Kidney (tissue), 22 donors: ENCODE measurements at places on chromosomes 13 and 19. TPM values are rescaled to one million over a fixed set of nuclear protein-coding genes. Genes with fewer than 3 reads are reported as not detected.

- DNase-seq = no peak
Observed at GRCh38 chr19:46482631-46483030, 11.3 kb upstream of the PNMA8A start.

DNA sequence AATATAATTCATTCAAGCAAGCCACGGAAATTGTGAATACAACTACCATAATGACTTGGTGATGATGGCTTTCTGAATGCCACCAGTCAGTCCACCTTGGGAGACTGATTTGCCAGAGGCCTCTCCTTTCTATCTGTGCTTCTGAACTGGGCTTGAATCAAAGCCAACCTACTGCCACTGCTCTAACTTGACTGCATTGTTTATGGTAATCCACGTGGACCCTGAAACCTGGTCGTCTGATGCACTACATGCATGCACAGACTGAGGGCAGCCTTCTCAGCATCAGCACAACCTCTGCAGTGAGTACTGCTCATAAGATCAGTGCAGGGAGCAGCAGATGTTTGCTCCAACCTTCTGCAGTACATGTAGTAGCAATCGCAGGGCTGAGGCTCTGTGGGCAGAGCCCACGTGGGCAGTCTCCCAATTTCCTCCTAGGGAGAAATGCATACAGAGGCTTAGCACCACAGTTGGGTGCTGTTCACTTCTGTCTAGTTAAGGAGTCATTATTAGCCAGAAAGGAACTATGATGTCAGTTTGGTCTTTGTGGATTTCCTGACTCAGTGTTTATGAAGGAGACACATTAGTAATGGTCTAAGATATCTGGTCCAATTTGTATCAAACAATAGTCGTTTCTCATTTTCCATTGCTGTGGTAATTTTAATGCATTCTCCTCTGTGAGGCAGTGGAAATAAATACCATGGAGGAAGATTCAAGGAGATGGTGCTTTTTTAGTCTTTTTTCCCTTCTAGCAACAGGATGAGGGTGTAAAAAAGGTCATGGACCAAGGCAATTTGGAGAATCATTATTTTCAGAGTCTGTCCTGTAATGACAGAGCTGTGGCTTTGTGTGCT lies 82.5 kb downstream of the AKAP11 start:
- DNase-seq = peak; percentile 23

GRCh38 chr19:17467471-17468301 lies 2.6 kb upstream of the SLC27A1 start:
- DNase-seq = no peak

GRCh38 chr19:29876414-29876813 lies 64.6 kb downstream of the CCNE1 start:
- DNase-seq = no peak

SIGLEC14 gene
- 0.26 TPM for polyA plus RNA-seq

DNA sequence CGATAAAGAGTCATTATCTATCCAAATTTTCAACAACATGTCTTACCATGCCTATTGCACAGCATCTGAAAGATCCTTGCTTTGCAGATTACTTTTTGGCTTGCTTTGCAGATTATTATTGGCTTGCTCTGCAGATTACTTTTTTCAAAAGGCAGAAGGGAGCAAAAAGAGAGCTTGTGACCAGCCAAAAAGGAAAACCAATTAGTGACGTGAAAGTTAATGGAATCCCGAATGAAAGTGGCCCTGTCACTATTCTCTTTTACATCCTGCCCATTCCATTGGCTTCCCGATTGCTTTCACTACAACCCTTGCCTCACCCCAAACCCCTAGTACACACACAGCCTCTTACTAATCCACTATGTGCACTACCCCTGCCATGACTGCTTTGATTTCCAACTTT lies 81.3 kb downstream of the LHFPL6 start:
- DNase-seq = no peak

- no peak for DNase-seq
Observed at GRCh38 chr19:6800991-6801484, 28.5 kb downstream of the VAV1 start.

TTYH1 gene
- 1.9 TPM for polyA plus RNA-seq

GRCh38 chr19:44644402-44645016 lies 799 bp downstream of the PVR start:
- peak; percentile 72 for DNase-seq

DNA sequence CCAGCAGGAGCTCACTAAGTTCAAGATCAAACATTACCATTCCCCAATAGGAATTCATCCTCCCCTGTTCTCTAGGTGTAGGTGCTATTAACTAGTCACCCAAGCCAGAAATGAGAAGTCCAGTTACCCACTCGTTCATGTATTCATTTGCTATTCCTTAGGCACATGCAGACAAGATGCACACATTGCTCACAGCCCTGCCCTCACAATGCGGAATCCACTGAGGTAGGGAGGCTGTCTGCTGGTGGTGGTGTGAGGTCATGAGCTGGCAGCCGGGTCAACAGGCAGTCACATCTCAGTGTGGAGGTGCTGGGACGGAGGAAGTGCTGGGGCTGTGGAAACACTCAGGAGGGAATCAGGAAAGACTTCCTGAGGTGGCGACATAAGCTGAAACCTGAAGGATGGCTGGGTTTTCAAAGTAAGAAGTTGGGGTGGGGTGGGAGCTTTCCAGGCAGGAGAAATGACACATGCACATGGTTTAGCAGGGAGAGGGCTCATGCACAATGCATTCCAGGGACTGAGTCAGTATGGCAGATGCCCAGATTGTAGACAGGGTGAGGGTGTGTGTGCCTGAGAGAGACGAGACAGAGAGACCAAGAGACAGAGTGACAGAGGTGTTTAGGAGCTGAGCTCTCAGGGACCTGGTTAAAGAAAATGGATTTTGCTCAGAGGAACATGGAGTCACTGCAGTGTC lies 117.6 kb downstream of the USP12 start:
- DNase-seq = no peak

GRCh38 chr19:40803857-40804782 lies 5.1 kb downstream of the EGLN2 start:
- DNase-seq = peak; percentile 35

DNA sequence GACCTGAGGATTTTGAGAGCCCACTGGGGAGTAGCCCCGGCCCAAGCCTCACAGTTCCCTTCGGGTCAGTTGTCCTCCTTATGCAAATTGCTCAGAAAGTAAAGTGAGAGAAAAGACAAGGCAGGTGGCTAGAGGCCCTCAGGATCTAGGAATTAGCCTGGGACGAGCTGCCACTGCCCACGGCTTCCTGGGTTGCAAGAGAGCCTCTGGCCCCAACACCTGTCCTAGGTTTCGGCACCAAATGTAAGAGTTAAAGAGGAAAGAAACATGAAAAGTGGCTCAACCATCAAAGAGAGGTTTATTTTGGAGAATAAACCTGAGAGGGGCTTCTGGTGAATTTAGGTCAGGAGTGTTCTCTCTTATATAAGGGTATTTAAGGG lies 25.6 kb downstream of the TMEM255B start:
- no peak for DNase-seq

DNA sequence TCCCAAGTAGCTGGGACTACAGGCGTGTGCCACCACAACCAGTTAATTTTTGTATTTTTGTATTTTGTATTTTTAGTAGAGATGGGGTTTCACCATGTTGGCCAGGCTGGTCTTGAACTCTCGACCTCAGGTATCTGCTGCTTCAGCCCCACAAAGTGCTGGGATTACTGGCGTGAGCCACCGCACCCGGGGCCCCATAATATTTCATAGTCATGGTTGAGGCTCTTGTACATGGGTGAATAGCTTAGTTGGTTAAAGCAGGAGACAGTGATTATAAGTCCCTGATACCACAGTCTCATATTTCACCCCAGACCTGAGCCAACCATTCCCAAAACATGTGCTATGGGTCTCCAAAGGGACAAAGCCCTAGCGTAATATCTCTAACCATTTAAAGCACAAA lies 26.1 kb downstream of the MBNL2 start:
- no peak for DNase-seq

DNA sequence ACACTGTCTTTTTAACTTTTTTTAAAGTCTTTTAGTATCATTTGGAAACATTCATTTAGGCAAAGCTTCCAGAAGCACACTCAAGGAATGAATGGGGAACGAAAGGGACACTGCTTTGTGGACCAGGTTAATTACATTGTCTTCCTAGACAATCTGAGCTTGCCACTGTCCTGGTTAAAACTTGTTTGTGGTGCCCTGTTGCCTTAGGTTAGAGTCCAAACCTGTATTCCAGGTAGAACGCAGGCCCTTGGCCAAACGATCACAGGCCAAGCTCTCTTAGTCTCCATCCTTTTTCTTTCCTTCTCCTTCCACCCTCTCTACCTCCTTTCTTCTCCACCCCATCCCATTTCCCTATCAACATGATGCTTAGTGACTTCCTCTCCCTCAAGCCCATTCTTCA lies 66.8 kb downstream of the ERCC5 start:
- no peak for DNase-seq

GRCh38 chr13:95199896-95200295 lies 101.4 kb downstream of the ABCC4 start:
- DNase-seq = no peak

DNA sequence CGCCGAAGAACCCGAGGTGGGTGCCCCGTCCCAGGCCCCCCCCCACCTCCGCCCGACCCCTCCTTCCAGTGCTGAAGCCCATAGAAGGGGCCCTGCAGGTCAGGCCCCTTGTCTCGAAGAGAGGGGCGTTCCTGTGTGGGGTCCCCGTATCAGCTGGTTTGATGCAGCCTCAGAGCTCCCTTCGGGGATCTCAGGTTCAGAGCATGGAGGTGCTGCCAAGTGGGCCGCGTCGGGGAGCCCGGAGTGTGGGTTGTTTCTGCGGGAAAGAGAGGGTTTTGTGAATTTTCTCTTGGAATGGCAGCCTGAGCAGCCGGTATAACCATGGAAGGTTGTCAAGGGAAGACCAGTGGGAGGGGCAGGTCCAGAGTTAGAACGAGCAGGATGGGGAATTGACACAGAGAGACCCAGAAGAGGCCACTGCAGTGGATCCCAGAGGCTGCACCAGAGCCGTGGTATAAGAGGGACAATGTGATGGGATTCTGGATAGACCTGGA lies 384 bp downstream of the TRAPPC2B start:
- peak; percentile 27 for DNase-seq

GRCh38 chr13:101098873-101099272 lies 317.4 kb downstream of the NALCN start:
- no peak for DNase-seq

ZNF99 gene
- 0.13 TPM for polyA plus RNA-seq

- no peak for DNase-seq
Observed at GRCh38 chr19:46787040-46787330, 1.4 kb downstream of the SLC1A5 start.

DNA sequence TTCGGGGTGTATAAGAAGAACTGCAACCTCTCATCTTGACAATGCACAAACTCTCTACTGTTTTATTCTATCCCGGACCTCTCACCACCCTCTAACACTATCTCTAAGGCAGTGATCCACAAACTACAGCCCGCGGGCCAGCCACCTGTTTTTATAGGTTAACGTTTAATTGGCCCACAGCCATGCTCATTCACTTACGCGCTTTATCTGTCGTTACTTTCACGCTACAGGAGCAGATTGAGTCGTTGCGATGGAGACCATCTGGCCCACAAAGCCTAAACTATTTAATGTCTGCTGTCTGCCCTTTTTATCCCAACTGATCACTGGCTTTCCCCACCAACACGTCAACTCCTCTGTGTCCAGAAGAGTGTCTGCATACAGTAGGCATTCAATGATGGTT lies 158.9 kb downstream of the CACNA1A start:
- no peak for DNase-seq

GRCh38 chr13:26051231-26051656 lies 572 bp downstream of the SHISA2 start:
- DNase-seq = peak; percentile 41

GRCh38 chr13:26112843-26113242 lies 61.0 kb upstream of the SHISA2 start:
- no peak for DNase-seq

DNA sequence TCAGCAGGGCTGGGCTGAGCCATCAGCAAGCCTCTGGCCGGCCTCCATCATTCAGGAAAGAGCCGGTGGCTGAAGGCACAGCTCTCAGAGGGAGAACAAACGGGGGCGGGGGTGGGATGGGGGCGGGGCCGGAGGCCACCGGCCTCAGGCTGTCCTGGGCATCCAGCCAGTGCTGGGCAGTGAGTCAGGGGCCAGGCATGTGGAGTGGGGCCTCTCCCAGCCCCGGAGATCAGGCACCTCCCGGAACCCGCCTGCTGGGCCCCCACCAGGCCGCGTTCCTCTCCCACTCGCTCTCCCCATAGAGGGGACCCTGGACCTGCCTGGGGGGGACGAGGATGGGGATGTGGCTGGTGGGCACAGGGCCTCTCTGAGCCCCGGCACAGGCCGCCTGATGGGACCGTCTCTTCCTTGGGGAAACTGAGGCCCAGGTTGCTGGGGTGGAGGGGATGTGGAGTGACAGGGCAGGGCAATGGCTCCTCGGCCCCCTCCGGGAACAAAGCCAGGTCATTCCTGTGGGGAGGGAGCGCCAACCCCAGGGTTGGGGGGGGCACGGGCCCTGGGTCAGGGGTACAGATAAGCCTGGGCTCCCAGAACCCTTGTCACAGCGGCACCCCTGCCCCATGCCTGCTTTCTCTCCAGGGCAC lies 12.9 kb downstream of the SPC24 start:
- peak; percentile 94 for DNase-seq

DNA sequence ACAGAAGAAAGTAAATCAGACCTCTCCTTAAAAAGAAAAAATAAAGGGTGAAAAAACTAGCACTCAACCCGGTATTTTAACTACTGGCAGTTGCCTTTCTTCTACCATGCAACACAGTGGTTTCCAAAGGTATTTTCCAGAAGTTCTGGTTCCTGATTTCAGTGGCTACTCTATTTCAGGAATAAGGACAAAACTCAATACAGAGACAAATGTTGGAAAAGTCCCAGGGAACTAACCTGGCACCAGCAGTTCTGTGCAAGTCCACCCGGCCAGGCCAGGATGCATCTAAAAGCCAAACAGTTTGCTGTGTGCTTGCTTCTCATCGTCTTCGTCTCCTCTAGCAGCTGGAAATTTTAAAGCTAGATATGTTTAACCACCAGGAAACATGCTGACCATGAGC lies 52.5 kb downstream of the FOXO1 start:
- DNase-seq = no peak

DNA sequence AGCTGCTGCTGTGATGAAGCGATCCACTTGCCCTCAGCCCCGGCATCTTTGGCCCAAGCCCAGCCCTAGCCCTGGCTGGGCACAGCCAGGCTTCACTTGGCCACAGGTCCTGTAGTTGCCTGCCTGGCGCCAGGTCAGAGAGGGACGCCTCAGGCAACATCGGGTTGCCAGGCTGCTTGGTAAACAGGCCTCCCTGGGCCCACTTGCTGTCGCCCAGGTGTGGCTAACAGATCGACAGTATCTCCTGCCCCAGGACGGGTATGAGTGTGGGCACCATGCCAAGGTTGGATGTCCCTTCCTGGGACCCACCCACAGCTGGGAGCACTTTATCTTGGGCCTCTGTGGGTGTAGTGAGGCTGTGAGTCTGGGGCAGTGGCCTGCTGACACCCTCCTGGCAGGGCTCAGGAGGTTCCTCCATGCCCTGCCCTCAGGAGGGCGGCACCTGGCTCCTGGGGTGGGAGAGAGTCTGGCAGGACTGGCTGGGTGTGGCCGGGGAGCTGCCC lies 27.8 kb downstream of the CARM1 start:
- DNase-seq = peak; percentile 90

PCDH8 gene
- polyA plus RNA-seq = not detected
